ENCODE measurements at places on chromosomes 1 and 21.

GRCh38 chr21:15219894-15220293, 155.1 kb upstream of the NRIP1 start:
- DNase-seq: no peak

GRCh38 chr1:34037856-34038255, 127.2 kb downstream of the CSMD2 start:
- no peak for DNase-seq

- no peak for DNase-seq
Observed at GRCh38 chr1:110548381-110548780, 29.4 kb upstream of the KCNA10 start.

- no peak for DNase-seq
Observed at GRCh38 chr1:209850342-209850979, 22.7 kb downstream of the UTP25 start.

GRCh38 chr1:96989302-96989701, 267.7 kb downstream of the PTBP2 start:
- DNase-seq: no peak

- DNase-seq: no peak
Observed at GRCh38 chr1:94031591-94031990, 89.4 kb downstream of the ABCA4 start.

- DNase-seq: no peak
Observed at GRCh38 chr1:198756470-198756869, 117.6 kb downstream of the PTPRC start.

DNA sequence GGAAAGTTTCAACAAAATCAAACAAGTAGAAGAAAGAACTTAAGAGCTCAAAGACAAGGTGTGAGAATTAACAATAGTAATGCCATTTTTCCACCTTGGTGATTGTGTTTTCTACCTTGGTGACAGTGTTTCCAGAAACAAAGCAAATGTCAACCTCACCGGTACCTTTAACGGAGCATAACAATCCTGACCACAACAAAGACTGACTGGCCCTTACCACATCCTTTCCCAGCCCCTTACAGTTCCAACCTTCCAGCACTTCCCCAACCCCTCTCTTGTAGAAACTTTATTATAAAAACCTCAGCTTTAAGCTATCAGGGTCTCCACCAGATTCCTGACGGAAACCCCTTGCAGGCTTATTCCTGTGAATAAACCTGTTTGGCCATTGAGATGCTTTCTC, 16.7 kb downstream of the STYXL2 start:
- DNase-seq: no peak

GRCh38 chr1:110857964-110858948, 14.7 kb upstream of the CD53 start:
- no peak for DNase-seq

DNA sequence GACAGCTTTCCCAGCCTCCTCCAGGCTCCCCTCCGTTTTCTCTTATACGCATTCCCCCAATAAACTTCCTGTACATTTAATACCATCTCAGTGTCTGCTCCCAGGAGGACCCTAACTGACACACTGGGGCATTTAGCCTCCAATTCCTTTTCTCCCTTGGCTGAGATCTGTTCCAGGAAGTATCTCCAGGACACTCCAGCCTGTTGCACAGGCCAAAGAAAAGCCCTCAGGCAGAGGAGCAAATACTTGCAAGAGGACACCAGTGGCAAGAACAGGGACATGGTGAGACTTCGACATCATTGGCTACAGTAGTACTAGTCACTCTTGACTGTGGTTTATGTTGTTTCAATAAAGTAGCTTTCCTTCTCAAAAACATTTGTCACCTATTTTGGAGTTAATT, 4.7 kb upstream of the SYNJ1 start:
- DNase-seq: no peak

DNA sequence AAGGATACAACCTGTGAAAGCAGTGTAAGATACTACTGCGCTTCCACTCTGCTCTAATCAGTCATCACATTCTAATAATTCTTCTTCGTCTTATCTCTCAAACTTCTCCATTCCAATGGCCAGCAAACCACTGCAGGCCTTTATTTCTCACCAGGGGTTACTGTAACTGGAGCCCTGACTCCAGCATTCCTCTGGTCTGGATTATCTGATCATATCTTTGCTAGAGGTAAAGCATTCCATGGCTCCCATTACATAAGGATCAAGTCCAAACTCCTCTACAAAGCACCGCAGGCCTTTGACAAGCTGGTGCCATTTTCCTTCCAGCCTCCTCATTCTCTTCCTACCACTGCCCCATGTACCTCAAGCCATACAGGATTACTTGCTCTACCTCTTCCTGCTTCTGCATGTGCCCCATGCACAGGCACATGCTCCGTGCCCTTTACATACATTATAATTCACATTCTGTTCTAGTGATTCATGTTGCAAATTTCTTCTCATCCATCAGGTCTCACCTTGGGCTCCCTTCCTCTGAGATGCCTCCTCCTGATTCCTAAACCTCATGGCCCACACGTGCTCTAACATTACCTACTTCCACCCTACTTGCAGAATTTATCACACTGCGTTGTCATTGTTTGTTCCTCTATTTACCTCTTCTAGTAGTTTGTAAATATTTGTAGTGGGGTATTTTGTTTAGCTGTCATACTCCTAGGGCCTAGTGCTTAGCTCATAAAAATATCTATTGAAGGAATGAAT, 9.3 kb upstream of the SERBP1 start:
- DNase-seq: no peak

DNA sequence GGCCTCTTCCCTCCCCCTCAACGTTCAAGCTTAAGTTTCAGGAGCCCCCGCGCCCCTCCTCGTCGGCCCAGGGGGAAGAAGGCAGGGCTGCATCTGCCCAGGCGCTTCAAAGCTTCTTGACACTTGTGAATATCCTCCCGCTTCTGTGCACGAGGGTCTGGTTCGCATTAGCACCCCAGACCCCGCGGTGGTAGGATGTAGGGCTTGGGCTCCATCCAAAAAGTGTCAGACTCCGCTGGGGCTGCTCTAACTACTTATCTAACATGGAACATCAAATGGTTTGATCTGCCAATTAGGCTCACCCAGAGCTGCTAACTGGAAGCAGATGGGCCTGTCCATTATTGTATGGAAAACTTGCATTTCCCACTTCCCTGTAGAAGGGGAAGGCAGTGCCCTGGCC, 28.9 kb downstream of the TAS1R2 start:
- DNase-seq: no peak
